D721Med (cell line): ENCODE measurements at places on chromosomes 6 and 20.

- DNase-seq, result no peak
These were observed 23.9 kb downstream of the ARMC2 start for GRCh38 chr6:108872141-108872557.

DNA sequence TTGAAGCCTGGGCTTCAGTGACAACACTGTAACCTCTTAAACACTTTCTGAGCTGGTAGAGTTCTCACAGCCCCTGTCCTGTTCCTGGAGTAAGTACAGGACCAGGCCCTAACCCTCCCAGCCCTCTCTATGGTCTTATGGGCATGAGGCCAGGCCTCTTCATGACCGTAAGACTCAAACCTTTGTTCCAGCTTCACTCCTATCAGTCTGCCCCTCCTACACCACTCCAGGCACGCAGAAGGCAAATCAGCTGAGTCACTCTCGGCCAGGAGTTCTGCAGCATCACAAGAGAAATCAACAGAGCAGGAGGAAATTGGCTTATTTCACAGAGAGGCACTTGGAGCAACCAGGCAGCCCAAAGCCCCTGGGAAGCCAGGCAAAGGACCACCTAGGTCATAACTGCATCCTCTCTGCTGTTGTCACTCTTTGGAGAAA, 25.3 kb upstream of the CHD6 start:
- no peak for DNase-seq

- DNase-seq, result no peak
These were observed 626.5 kb upstream of the MAP3K7 start for GRCh38 chr6:91213229-91213901.

DNA sequence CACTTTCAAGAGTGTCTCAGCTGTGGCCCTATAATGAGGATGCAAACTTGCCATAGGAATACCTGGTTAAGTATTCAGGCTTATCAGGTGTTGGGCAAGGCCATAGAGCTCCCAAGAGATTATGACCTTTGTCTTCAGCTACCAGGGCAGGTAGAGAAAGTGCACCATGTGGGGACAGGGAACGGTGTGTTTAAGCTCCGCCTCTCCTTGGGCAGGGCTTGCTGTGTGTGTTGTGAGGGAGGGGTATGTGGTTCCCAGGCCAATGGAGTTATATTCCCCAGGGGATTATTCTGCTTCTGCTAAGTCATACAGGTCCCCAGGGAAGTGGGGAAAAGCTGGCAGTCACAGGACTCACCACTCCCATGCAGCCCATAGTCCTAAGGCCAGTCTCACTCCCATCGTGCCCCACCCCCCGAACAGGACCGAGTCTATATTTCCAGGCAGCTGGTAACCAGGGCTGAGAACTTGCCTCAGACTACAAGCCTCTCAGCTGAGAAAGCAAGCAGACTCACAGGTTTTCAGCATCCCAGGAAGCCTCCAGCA, 660.2 kb downstream of the HTR1B start:
- DNase-seq, result no peak

DNA sequence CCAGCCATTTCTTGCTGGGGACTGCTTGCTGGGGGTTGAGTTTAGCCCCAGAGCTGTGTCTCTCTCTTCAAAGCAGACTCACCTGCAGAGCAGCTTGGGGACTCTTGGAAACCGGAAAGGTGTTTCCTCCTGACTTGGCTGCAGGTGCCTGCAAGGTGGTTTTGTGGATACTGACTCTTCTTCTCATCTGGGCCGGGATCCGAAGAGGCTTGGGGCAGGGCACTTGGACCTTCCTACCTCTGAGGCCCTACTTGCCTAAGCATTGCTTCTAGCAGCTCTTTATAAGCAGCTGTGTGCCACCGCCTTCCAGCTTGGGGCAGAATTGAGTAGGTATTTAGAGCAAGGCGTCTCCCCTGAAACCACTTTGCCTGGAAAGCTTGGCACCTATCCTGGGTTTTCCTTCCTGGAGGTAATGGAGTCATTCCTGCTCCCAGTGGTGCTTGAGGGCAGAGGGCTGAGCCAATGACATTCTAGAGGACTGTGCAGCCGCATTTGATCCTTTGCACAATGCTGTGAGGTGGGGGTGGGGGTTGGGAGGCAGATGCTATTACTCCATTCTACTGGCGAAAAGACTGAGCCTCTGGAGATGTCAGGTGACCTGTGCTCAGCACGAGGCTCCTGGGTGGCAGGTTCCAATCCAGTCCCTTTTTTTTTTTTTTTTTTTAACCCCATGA, 3.4 kb upstream of the CTSZ start:
- DNase-seq, result no peak

DNA sequence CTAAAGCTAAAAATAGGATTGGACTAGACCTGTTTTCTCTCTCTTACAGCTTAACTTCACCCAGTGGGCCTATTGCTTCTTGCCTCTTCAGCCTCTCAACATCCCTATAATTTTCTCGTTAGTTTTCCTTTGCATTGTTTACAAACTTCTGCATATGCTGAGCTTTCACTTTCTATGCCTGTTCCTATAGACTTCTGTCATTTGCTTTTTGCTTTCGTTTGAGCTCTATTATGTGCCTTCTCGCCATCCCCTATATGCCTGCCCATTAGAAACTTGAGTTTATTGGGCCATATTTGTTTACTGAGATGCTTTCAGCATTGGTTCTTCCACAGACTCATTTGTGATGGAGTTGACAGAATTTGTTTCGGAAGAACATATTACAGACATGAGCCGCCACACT, 40.9 kb downstream of the NCOA7 start:
- DNase-seq, result no peak

DNA sequence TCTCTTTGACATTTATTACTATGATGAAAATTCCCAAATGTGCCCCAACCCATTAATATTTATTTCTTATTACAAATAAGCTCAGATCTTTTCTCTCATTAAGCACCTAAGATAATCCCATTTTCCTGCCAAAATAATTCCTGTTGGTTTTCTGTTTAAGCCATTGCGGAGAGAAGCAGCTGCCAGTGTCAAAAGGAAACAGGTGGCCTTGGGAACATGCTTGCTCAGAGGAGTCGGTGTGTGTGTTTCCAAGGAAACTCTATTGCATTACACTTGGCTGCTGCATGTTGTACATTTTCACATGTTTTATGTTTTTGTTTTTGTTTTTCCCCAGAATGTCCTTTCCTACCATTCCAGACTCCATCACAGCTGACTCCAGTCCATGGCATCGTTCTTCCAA, 56.4 kb downstream of the CD24 start:
- DNase-seq, result no peak

- DNase-seq, result peak; percentile 71
These were observed 57.3 kb upstream of the CST7 start for GRCh38 chr20:24891546-24892393.

DNA sequence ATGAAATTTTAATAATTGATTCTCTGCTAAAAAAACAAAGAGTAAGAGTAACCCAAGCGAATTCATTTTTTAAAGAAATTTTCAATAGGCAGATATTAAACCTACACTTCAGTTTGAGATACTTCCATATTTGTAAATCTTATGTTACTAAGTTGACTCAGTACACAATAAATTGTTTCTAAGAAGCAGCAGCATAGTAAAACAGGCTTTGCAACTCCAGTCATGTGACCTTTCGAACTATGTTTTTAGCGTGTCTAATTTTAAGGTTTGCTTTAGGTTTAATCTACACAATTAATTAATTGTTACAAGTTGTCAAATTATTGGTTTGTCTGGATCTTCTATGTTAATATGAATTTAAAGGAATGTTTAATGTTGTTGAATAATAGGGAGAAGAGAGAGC, 708.9 kb upstream of the CITED2 start:
- no peak for DNase-seq

DNA sequence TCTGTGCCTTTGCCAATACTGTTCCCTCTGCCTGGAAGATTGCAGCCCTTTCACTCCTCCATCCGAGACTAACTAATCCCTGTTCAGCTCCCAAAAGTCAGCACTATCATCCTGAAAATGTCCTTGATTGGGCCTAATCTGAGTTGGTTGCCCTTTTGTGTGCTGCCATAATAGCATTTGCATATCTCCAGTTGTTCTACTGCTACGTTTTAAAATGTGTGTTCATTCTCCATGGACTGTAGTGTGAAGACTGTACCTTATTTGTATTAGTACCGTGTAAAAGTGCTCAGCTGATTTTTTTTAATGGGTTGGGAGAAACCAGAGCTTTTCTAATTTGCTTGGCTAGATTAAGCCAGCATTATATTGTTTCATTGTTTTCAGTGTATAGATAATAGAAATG, 401.3 kb downstream of the LAMA2 start:
- no peak for DNase-seq

DNA sequence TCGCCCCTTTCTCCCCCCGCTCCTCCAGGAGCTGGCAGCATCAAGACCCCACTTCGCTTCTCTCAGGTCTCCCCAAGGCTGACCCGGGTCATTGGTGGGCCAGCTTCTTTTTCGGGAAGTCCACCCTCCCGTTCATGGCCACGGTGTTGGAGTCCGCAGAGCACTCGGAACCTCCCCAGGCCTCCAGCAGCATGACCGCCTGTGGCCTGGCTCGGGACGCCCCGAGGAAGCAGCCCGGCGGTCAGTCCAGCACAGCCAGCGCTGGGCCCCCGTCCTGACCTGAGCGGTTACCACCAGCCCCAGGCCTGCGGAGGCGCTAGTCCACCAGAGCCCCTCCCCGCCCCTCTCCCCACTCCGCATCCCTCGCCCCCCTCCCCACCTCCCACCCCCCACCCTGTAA, 1.0 kb downstream of the PPDPF start:
- DNase-seq, result no peak

DNA sequence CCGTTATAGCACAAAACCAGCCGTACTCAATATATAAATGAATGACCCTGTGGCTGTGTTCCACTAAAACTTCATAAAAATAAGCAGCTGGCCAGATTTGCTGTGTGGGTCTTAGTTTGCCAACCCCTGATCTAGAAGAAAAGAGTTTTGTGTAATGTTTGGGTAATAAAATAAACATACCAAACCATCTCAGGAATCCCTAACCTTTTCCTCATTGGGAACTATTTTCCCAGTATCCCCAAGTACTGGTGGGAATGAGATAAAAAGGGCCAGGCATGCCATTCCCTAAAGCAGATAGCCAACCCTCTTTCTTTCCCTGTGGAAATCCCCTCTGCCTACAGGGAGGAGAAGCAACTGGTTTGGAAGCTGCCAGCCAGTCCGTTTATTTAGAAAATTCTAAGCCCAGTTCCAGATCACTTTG, 169.1 kb upstream of the AKAP12 start:
- no peak for DNase-seq

- DNase-seq, result no peak
These were observed 26.8 kb downstream of the TRAM2 start for GRCh38 chr6:52550014-52550575.

DNA sequence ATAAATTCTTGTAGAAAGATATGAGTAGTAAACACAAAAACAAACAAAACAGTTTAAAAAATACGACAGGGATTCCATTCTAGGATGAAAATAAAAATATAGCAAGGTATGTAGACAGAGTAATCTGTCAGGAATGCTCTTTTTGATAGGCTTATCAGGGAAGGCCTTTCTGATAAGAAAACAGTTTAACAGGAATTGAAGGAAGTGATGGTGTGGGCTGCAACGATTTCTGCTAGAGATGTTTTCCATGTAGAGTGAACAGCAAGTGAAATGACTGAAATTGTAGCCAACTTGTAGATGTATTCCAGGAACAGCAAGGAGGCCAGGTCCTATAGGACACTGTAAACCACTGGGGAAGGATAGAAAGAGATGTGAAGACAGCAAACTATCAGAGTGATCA, 689.7 kb upstream of the GJE1 start:
- DNase-seq, result no peak

GRCh38 chr6:70563530-70563929, 3.2 kb upstream of the SDHAF4 start:
- no peak for DNase-seq

- no peak for DNase-seq
These were observed 602.4 kb upstream of the AGPAT4 start for GRCh38 chr6:161876231-161876630.

DNA sequence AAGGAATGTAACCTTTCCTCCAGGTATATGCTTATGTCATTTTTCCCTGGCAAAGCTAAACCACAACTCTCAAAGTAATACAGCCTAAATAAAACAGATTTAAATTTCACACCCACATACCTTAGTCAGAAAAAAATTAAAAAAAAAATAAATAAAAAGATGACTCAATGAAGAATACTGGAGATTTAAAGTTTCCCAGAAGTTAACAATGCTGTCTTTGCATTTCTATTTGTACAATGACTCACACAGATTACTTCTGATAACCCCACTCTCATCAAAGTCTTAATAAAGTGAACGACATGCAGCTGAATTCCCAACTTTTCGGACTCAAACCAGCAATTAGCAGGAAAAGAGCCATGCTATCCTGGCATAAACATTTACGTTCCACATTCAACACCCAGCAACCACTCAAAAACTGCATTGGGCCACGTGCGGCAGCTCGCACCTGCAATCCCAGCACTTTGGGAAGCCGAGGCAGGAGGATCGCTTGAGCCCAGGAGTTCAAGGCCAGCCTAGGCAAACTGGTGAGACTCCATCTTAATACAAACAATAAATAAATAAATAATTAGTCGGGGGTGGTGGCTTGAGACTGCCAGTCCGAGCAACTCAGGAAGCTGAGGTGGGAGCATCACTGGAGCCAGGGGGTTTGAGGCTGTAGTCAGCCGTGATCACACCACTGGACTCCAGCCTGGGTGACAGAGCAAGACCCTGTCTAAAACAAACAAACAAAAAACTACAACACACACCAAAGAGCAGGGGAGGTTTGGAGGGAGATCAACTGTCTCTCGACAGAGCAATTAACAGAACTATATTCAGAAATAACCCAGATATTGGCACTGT, 130.5 kb downstream of the WDR27 start:
- no peak for DNase-seq

GRCh38 chr20:31642837-31643236, 5.1 kb downstream of the COX4I2 start:
- no peak for DNase-seq

- no peak for DNase-seq
These were observed 149.7 kb upstream of the SIM1 start for GRCh38 chr6:100614386-100614785.

DNA sequence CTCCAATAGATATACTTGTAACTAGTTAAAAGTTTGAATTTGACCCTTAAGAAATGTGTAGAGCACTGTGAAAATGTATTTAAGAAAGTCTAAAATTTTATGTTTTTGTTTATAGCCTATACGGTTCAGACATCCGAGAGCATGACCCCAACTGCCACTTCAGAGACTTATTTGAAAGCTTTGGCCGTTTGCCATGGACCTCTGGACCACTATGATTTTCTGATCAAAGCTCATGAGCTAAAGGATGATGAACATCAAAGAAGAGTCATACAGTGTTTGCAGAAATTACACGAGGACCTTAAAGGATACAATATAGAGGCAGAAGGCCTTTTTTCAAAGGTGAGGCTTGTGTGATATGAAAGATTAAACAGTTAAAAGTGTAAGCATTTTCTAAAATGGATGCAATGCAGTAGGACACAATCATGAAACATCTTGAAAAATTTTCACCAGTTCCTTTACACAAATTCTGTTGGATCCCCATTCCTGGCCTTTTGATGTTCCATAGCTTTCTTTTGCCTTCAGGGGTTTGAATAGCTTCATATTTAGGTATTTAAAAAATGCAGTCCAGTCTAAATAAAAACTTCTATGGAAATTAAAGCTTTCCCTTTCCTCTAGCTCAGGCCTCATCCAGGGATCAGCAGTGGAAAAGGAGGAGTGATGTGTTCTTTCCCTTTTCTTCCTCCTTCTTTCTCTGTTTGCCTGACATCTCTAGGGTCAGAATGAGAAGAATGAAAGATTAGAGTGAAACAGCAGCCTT, 29.0 kb downstream of the AFG1L start:
- no peak for DNase-seq

- no peak for DNase-seq
These were observed 51.1 kb downstream of the RALGAPB start for GRCh38 chr20:38523697-38524096.
